CD4-positive, alpha-beta T cell treated with Interleukin-2 at 100 ng/mL for 4 hours (primary cell): ENCODE measurements at places on chromosomes 16 and 17.
A peak's percentile ranks its signal among the peaks of the same experiment; 100 is the strongest.

DNA sequence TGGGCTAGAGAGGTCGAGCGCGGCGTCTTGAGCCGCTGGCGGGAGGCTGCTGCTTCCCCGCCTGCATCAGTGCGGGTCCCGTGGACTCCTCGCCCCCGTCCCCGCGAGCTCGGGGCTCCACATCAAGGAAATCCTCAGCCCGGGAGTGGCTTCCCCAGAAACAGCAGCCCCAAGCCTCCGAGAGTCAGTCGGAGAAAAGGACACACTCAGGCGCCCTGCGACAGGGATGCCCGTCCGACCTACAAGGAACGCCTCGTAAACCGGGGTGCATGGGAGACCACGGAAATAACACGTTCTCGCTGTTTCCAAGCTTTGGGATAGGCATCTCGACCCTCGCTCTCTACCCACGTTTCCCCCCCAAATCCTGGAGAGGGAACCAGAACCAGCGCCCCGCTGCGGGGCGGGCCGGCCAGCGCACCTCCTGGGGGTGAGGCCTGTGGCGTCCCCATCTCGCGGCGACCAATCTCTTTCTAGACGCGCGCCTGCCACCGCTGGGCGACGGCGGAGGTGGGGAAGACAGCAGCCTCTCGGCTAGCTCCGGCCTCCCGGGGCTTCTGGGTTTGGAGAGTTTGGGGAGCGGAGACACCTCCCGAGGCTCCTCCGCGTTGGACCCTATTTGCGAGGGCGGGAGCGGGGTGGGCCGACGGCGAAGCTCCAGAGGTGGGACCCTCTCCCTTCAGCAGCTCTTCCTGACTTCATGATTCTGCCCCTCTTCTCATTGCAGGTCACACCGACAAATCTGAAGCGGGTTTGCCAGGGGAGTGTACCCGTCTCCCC, 759 bp upstream of the TP53I13 start:
- DNase-seq: peak; percentile 76

DNA sequence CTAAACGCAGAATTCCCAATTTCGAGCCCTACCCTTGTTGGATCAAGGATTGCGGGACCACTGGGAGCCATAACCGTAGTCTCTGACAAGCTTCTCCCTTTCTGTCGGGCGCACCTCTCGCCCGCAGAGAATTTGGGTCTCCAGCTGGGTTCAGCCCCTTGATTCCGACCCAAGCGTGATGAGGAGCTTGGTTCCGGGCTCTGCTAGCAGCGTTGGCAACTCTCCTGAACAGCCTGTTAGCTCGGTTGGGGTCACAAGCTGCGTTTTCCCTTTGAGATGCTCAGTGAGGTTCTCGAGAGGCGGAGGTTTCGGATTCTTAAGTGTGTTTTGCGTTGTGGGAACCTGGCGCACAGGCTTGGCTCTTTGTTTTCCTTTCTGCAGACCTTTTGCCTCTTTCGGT, 655 bp downstream of the ATXN1L start:
- DNase-seq: peak; percentile 11

GRCh38 chr17:8857919-8858318, 9.6 kb downstream of the PIK3R6 start:
- peak; percentile 14 for DNase-seq

DNA sequence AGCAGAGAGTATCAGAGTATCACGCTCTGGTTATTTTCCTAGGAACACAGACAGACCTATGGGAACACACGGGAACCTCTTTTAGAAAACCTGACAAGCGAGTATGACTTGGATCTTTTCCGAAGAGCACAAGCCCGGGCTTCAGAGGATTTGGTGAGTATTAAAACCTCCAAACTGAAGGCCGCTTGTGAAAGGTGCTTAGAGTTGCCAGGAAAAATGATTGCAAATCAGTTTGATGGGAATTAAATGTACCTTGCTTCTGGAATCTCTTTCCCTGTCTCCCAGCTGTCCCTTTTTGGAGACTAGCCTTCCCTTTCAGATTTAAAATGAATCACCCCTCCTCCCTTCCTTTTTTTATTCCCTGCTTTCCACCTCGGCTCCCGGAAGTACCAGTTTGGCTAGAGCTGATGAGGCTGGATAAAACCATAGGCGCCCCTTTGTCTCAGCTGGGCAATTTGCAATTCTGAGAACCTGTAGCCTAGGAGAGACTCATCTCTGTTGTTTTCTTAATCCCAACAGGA, 27.3 kb downstream of the KAT7 start:
- no peak for DNase-seq

DNA sequence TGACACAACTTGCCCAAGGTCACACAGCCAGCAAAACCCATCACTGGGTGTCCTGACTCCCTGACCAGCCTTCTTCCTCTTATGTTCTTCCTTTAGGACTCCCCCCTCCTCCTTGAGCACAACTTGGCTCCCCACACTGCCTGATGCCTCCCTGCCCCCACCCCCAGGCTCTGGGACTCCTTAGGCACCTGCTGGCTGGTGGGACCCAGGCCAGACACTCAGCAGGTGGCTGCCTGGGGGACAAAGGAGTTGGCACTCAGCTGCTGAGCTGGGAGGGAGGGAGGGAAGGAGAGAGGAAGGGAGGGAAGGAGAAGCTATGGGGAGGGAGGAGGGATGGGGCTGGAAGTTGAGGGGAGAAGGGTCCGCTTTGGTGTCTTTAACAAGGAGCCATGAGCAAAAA, 8.0 kb downstream of the SEZ6 start:
- no peak for DNase-seq

- peak; percentile 92 for DNase-seq
These were observed 4.0 kb upstream of the ZNF267 start for GRCh38 chr16:31869511-31870201.

DNA sequence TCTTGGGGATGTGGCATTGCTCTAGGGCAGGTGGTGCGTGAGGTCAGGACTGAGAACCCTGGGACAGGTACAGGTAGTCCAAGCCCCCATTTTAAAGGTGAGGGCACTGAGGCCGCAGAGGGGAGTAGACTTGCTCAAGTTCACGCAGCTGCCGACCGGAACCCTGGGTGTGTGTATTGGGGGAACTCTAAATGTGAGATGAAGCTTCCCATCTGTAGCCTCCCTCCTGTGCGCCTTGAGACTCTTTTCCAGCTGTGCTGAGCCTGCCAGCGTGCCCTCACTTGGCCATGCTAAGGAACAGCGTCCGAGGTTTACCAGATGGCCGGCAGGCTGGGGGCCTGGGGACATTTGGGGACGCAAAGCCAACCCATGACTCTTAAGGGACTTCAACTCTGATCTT, 79.0 kb upstream of the CDC42EP4 start:
- no peak for DNase-seq

GRCh38 chr17:3935825-3936355, 19.6 kb upstream of the P2RX1 start:
- DNase-seq: no peak

GRCh38 chr17:74842146-74842598, 17.5 kb downstream of the GRIN2C start:
- no peak for DNase-seq

GRCh38 chr17:77909816-77910215, 48.7 kb upstream of the TNRC6C start:
- DNase-seq: no peak

GRCh38 chr17:48748718-48749566, 20.4 kb upstream of the HOXB13 start:
- no peak for DNase-seq

DNA sequence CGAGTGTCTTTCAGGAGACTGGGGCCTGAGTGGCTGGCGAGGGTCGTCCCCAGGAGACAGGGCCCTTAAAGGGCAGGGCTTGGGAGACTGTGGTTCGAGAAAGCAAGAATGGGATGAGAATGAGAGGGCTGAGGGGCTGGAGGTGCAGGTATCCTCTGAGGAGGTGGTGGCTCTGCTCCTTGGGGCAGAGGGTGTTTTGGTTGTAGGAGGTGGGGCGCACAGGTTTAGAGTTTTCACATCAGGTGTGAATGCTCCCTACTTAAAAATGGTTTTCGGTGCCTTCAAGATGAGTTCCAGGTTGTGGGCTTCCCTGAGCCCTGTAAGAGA, 430 bp downstream of the BCAS3 start:
- peak; percentile 0 for DNase-seq

DNA sequence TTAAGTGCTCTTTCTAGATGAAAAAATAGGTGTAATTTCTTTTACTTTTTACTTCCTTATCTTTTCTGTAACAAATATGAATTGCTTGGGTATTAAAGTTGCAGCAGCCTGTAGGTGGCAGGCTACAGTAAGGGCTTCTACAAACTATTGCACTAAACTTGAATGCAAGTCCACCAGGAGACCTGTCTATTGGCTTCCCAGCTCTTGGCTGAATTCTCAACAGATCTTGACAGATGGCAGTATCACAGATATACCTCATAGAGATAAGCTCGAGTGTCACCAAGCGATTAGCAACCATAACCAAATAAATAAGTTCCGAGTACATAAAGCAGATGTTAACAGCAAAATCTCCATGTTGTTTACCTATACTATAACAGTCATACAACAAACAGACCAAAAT, 5.9 kb downstream of the BBS2 start:
- DNase-seq: peak; percentile 65

DNA sequence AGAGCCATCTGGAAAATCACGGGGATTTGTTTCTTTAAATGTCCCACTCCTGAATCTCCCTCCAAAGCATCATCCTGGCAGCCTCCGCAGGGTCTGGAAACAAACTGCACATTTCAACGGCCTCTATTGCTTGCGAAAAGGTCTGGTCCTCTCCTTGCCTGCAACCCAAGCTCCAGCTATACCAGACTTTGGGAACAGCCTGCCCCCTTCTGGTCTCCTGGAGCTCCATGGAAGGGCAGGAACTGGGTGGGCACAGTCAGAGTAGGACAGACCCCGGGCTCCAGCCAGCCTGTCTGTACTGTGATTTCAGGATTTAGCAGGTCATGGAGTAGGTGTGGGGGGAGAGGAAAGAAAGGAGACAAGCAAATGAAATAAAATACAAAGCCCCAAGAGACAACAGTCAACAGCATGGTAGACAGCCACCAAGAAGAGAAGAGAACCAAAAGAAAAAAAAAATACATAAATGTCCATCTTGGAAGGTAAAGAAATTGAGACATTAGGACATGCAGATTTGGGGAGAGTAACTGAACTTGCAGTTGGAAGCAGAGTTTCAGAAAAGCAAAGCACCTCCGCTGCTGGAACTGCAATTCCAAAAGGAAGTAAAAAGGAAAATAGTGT, 2.7 kb downstream of the XYLT1 start:
- peak; percentile 50 for DNase-seq

- DNase-seq: no peak
These were observed 22.7 kb upstream of the SPNS2 start for GRCh38 chr17:4476017-4476416.

DNA sequence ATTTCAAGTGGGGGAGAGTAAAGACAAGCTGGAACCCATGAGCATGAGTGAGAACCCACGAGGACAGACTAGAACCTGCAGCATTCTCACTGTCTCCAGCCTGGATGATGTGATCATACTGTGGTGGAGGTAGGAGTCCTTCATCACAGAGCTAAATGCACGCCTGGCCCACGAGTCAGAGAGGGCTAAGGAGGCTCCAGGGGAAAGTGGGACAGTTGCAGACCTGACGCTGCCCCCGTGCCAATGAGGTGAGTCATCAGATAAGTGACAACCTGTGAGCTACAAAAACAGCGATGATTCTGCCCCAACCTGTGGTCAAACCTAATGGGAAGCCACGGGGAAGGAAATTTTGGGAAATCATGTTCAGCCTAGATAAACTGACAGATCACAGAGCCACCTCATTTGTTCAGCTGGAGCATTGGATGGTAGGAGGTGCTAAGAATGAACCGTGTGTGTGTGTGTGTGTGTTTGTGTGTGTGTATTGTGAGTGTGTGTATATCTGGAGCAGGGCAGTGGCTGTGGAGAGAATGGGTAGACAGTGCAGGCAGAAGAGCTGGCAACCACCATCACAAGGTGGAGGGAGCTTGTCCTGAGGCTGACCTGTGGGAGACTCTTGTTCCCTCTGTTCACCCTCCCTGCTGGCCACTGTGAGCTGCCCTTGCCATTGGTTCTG, 131.8 kb downstream of the UTP18 start:
- DNase-seq: no peak

GRCh38 chr17:6710317-6710716, 2.9 kb downstream of the SLC13A5 start:
- no peak for DNase-seq

GRCh38 chr16:50086176-50086575, 20.4 kb downstream of the HEATR3 start:
- DNase-seq: no peak
